Stimulated activated CD8-positive, alpha-beta memory T cell treated with anti-CD3 and anti-CD28 coated beads, Interleukin-4, amount 100 ng/mL, for 4 hours (primary cell): ENCODE measurements at places on chromosomes 7 and 10.

GRCh38 chr7:139909379-139910050 lies 80.5 kb downstream of the TBXAS1 start:
- no peak for DNase-seq

DNA sequence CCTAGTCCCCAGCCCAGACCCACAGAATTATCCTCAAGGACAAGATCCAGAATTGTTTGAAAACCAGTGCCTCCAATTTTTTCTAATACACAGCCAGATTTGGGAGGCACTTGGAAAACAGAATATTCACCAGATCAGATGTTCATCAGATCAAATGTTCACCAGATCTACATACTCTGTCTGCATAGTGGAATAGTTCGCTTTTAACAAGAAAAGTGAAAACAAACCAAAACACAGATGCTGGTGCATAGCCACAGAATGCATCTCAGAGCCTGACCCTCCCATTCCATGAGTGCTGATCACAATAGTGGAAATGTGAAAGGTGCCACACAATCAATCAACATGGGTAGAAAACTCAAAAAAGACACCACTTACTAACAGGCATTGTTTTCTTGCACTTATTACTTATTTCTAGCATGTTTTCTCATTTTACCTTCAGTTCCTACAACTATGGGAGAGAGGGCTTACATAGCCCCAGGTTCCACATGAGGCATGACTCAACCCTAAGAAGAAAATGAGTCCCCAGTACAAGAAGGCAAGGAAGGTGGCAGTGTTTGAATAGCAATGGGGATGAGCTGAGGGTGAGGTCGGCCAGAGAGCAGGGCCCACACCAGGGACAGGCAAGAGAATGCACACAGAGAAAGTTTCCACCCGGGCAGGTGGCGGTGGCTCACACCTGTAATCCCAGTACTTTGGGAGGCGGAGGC lies 432.7 kb upstream of the NFE2L3 start:
- no peak for DNase-seq

DNA sequence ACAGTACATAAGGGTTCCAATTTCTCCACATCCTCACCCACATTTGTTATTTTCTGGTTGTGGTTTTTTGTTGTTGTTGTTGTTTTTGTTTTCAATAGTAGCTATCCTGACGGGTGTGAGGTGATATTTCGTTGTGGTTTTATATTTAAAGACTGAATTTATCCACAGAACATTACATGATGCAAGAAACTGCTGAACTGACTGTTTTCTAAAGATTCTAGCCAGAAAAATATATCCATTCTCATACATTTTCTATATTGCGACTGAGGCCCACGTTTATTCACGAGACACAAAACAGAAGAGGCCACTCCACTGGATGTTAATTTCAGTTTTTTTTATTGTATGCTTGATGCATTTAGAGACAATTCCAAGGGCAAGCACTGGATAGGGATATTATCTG lies 69.8 kb downstream of the SCRN1 start:
- no peak for DNase-seq

DNA sequence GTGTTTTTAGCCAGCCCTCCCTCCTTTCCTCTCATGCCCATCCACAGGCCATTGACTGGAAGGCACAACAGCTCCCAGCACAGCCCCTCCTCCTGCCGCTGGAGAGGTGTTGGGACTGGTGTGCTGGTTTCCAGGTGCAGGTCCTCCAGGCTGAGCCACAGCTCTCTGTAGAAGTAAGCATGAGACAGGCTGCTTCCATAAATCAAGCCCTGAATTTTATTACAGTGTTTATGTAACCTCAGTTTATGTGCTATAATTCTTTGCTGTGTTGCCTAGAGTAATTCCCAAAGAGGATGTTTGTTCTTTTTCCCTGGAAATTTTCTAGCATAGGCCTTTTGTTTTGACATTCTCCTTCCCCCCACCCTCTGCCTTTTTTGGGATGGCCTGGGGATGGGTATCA lies 445.8 kb downstream of the AUTS2 start:
- DNase-seq, result no peak

GRCh38 chr7:27782849-27783248 lies 42.9 kb downstream of the TAX1BP1 start:
- no peak for DNase-seq

DNA sequence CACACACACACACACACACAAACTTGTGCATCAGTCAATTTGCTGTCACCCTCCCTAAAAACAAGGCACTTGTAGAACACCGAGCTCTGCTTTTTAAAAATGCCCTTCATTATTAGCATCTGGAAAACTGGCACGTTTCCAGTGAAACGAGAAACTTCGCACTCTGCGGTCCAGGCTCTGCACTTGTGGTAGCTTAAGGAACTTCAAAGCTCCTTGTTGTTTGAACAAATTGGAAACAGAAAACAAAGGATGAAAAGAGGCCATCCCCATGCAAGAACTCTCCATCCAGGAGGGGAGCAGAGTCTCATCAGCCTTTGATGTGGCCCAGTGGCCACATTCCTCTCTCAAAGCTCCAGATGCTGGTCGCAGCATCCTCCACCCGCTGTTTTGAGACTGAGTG lies 105.1 kb downstream of the C10orf90 start:
- DNase-seq, result no peak

DNA sequence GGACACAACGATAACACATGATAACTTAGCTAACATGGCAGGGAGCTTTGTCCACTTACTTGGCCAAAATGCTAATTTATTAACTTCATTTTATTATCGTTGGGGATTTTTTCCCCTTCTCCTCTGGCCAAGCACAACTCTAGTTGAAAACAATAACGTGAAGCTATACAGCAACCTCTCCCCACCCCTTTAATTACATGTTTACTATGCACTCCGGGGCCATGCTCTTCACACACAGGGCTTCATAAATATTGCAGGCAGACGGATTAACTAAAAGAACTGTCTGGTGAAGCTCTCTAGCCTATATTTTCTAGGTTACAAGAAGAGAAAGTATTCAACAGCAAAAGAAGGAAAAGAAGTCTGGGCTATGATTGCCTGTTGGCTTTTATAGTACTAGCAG lies 51.7 kb downstream of the XRCC2 start:
- no peak for DNase-seq
